ENCODE measurements at places on chromosomes 4 and X.

DNA sequence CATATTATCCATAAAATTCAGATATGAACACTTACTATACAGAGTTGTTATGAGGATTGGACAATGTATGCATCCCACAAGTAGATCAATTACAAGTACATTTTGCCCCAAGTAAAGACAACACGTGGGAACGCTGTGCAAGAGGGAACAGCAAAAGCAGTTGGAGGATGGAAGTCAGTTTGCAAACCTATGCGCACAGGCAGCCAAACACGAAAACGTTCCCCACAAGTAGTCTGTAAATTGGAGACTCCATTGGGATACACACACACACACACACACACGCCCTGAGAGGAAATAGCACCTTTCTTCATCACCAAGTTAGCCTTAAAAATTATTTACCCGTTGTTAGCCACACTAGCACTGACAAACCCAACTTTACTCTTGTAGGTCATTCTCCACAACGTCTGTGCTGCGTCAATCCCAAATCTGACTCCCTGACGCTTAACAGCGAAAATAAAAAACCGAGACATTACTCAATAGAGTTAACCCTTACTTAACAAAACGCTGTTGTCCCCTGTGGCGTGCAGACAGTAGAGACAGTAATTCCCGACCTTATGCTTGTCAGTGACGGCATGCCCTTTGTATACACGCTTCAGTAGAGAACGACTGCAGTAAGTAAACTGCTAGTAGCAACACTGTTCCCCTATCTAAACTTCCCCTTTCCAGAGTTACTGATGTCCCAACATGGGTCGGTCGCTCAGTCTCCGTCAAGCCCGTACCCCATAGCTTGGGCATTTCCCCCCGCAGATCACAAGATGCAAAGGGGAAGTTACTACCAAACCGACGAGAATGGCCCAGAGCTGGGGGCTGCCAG is 730 bp downstream of the MANBA start:
- DNase-seq, result peak; percentile 7

- no peak for DNase-seq
Observed at GRCh38 chr4:17195461-17196275, 297.2 kb upstream of the LDB2 start.

- no peak for DNase-seq
Observed at GRCh38 chrX:23515028-23515427, 152.3 kb upstream of the PRDX4 start.

DNA sequence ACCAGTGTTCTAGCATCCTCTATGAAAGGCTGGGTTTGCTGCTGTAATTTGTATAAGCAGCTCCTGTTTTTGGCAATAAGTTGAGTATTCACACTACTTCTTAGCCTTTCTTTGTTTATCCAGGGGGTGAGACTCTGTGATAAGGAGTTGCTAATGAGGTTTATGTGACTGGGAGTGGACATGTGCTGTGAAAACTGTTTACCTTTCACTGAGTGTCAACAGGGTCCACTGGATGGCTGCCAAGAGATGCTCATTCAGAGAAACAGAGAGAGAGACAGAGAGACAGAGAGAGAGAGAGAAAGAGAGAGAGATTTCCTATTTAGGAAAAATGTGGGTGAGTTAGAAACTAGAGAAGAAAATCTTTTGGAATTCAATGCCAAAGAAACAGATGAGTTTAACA is 233.9 kb downstream of the CHIC2 start:
- DNase-seq, result no peak

DNA sequence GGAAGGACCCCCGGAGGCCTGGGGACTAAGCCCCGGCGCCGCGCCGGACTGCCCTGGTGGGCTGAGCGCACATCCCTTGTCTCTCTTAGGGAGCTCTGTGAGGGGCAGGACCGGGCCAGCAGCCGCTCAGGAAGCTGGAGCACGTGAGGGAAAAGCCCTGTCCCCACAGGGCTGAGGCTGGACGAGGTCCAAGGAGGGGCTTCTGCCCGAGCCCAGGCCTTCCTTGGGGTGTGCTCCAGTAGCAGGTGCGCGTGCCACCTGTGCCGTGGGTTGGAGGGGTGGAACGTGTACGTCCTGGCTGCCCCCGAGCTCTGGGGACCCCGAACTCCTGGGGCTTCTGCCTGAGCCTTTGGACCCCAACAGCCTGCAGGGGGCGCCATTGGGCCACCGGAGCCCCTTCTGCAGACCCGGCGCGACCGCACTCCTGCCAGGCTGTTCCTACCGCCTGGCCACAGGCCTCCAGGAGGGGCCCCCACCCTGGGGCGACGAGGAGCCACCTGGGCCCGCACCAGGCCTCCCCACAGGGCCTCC is 27.2 kb downstream of the TACC3 start:
- DNase-seq, result peak; percentile 76

- no peak for DNase-seq
Observed at GRCh38 chr4:151629097-151629783, 131.6 kb downstream of the GATB start.

- no peak for DNase-seq
Observed at GRCh38 chrX:123298026-123298425, 113.9 kb downstream of the GRIA3 start.

- DNase-seq, result no peak
Observed at GRCh38 chrX:132576939-132577338, 88.1 kb upstream of the MBNL3 start.

DNA sequence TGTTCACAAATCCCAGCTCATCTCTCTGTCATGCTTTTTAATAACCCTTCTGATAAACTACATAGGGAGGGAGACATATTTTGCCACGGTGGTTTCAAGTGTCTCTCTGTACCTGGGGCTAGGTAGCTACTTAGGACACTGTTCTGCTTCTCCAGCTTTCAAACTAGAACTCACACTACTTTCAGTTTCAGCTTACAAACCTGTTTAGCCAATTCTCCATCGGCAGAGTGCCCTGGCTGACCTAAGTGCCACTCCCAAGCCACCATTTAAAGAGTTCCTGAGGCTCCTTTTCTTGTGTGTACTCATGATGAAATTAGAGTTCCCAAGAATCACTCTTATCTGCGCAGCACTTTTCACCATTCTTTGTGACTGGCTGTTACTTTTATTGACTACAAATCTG is 899.2 kb downstream of the FAT4 start:
- no peak for DNase-seq

DNA sequence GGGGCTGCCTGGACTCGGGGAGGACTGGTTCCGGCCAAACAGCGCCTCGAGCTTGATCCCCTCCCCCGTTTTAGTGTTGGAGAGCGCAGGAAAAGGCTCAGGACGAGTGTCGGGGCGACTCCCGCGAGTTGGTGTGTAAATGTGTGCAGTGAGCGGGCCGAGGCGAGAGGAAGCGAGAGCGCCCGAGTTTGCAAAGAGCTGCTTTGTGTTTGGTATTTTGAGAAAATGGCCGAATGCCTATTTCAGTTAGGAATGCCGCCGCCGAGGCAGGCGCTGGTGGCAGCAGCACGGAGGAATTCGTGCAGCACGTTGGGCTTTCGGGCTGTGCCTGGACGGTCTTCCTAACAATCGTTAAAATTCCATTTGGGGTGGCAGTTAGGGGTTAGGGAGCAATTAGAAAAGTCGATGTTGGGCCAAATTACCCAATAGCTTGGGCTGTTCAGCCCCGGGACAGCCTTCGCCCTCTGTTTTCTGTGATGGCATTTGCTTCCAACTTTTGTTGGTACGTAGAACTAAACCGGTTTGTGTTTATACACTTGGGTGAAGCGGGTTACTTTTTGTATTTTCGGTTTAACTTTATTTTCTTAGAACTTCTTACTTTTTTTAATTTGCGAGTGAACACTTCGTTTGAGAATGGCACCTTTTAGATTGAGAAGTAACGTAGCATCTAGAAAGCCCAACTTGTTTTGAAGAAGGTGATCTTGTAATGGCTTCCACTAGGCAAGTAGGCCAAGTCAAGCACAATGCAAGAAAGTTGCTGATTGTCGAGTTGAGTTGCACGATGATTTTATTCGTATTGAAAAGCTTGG is 1.6 kb downstream of the REST start:
- peak; percentile 35 for DNase-seq

DNA sequence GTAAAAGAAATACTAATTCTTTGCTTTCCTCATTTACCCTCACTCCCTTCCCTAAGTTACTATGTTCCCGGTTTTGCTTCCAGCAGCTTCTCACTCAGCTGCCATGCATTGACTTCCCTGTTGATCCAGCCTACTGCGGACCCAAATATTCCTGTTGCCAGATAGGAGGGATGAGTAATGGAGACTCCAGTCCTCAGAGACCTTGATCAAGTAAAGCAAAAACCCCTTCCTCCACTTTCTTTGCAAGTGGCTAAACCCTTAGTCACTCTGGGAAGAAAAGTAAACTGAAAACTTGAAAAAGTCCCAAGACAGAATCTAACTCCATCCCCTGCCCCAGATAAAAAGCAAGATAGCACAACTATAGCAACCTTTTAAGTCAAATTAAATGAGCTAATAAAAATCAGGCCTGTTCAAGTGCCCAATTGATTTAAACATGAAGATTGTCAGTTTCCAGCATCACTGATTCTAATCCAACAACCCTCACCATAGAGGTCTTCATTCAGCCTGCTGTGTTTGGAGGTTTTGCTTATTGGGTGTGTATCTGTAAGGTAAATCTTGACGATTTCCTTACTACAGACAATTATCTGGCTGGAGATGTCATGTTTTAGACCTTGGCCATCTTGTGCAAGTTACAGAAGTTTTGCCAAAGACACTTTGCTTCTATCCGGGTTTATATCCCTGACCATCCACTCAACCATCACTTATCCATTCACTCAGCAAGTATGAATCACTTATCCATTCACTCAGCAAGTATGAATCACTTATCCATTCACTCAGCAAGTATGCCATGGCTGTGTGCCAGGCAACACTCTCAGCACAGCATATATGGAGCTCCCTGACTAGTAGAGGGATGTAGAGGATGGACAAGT is 17.6 kb downstream of the FGFBP1 start:
- DNase-seq, result no peak

GRCh38 chrX:112424166-112424565 is 255.6 kb downstream of the LHFPL1 start:
- DNase-seq, result no peak

- DNase-seq, result no peak
Observed at GRCh38 chr4:183248201-183248600, 71.9 kb downstream of the CLDN22 start.

- no peak for DNase-seq
Observed at GRCh38 chrX:150094996-150095395, 156.7 kb upstream of the EOLA2 start.

- no peak for DNase-seq
Observed at GRCh38 chr4:9904976-9905587, 116.2 kb downstream of the SLC2A9 start.

GRCh38 chr4:1258457-1258856 is 9.5 kb upstream of the CTBP1 start:
- DNase-seq, result no peak

- DNase-seq, result no peak
Observed at GRCh38 chr4:10160281-10160856, 43.8 kb upstream of the WDR1 start.

- no peak for DNase-seq
Observed at GRCh38 chrX:45749375-45749774, 548.7 kb upstream of the DIPK2B start.

DNA sequence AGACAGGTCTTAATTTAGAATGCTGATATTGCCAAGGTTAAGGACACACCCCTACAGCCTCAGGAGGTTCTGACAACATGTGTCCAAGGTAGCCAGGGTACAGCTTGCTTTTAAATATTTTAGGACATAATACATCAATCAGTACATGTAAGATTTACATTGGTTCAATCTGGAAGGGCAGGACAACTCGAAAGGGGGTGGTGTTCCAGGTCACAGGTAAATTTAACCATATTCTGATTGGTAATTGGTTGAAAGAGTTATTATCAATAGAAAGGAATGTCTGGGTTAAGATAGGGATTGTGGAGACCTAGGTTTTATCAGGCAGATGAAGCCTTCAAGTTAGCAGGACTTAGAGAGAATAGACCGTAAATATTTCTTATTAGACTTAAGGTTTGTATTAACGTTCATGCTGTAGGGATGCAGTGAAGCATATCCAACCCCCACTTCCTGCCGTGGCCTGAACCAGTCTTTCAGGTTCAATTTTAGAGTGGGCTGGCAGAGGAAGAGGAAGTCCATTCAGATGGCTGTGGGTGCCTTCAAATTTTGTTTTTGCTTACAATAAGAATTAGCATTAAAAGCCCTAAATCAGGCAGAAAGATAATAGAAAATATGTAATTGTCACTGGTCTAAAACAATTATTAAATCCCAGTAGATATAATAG is 136.5 kb upstream of the GALNTL6 start:
- DNase-seq, result no peak

Measured in effector CD4-positive, alpha-beta T cell (primary cell).